ENCODE measurements at places on chromosomes 5 and 9. TPM values are rescaled to one million over a fixed set of nuclear protein-coding genes. Genes with fewer than 3 reads are reported as not detected.

The CSF2 gene
- not detected for total RNA-seq

The PDCD1LG2 gene
- total RNA-seq, result 21.4 TPM

The IFNA2 gene
- total RNA-seq, result not detected

The PCDHGA3 gene
- 2.3 TPM for total RNA-seq

The PTBP3 gene
- total RNA-seq, result 107 TPM

The IFNA6 gene
- total RNA-seq, result not detected

The MYMK gene
- total RNA-seq, result not detected

The RELL2 gene
- 9.0 TPM for total RNA-seq

The NSG2 gene
- not detected for total RNA-seq

The PCDHB12 gene
- total RNA-seq, result 1.5 TPM

The CDC20B gene
- total RNA-seq, result not detected

The NIPBL gene
- 84.2 TPM for total RNA-seq

The ARAP3 gene
- 27.3 TPM for total RNA-seq

The PCDHB10 gene
- 2.7 TPM for total RNA-seq

The MAP1B gene
- total RNA-seq, result 14.4 TPM

The ADAMTSL2 gene
- 5.7 TPM for total RNA-seq

The F2RL1 gene
- 7.3 TPM for total RNA-seq
